ENCODE measurements at places on chromosomes 3 and 15.

- DNase-seq = no peak
Measured at GRCh38 chr3:66353039-66353438, 132.2 kb downstream of the SLC25A26 start.

GRCh38 chr3:55477306-55478303 lies 9.5 kb downstream of the WNT5A start:
- DNase-seq = no peak

GRCh38 chr15:59171067-59171397 lies 35.6 kb upstream of the LDHAL6B start:
- no peak for DNase-seq

DNA sequence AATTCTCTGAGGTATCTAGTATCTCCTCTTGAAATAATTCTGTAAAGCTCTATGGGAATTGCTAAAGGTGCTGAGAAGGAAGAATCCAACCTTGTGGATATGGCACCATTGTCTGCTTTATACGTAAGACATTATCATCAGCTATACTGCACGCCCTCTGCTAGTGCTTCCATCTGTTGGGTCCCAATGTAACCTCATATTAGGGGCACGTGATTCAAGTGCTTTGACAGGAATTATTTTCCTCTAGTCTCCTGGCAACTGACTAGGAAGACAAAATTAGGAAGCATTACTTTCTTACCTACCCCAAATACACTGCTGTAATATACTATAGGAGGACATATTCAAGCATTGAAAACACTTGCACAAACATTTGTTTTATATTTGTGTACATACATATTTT lies 24.0 kb downstream of the COPS2 start:
- DNase-seq = no peak

DNA sequence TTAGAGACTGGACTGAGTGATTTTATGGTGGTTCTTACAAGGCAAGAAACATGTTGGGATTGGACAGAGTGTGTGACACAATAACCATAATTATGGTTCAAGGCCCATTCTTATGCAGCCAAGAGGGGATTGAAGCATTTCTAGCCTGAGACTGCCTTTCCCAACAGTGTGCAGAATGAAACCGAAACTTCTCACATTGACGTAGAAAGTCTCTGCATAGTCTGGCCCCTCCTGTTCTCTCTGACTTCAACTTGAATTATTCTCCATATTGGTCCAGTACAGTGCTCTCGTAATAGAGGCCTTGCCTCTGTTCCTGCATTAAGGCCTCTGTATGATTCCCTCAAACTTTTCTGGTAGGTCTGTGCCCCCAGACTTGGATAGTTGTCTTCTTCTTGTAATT lies 138.3 kb downstream of the DIPK2A start:
- DNase-seq = no peak

GRCh38 chr3:14691239-14691638 lies 16.3 kb downstream of the C3orf20 start:
- no peak for DNase-seq

GRCh38 chr3:174541708-174542315 lies 317.3 kb upstream of the NAALADL2 start:
- no peak for DNase-seq

GRCh38 chr15:26888761-26889160 lies 21.9 kb downstream of the GABRA5 start:
- DNase-seq = no peak

GRCh38 chr15:76116138-76116885 lies 56.5 kb downstream of the TMEM266 start:
- no peak for DNase-seq

GRCh38 chr3:1138036-1138435 lies 45.2 kb downstream of the CNTN6 start:
- DNase-seq = no peak

GRCh38 chr3:162082516-162082915 lies 585.9 kb downstream of the OTOL1 start:
- no peak for DNase-seq

DNA sequence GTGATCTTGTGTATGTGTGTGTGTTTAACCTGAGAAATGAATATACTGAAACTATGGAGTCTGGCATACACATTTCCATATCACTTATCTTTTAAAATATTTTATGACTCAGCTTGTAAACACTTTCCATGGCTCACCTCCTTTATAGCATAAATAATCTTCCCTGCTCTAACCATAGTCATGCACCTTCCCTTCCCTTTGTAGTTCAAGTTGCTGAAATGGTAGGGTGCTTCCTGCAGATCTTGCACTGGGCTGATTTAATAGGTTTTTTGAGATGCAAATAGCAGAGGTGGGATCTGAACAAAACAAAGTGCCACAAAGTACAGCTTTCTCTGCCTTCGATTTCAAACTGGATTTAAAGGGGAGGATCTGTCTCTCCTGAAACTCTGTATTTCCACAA lies 712.7 kb upstream of the LMCD1 start:
- DNase-seq = no peak

- peak; percentile 22 for DNase-seq
Measured at GRCh38 chr3:115792206-115792955, 169.1 kb downstream of the GAP43 start.

DNA sequence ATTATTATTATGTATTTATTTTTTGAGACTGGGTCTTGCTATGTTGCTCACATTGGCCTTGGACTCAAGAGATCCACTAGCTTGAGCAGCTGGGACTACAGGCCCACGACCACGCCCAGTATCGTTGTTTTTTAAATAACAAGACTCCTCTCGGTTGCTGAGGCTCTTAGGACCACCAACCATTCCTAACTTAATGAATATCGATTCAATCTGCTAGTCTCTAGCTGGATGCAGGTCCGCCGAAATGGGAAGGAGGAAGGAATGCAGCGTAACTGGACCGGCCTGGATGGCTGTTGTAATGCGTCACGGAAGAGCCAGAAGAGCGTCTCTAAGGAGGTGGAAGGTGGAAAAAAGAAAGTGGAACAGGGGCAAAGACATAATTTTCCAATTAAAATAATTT lies 1.7 kb downstream of the ANXA2 start:
- DNase-seq = no peak

DNA sequence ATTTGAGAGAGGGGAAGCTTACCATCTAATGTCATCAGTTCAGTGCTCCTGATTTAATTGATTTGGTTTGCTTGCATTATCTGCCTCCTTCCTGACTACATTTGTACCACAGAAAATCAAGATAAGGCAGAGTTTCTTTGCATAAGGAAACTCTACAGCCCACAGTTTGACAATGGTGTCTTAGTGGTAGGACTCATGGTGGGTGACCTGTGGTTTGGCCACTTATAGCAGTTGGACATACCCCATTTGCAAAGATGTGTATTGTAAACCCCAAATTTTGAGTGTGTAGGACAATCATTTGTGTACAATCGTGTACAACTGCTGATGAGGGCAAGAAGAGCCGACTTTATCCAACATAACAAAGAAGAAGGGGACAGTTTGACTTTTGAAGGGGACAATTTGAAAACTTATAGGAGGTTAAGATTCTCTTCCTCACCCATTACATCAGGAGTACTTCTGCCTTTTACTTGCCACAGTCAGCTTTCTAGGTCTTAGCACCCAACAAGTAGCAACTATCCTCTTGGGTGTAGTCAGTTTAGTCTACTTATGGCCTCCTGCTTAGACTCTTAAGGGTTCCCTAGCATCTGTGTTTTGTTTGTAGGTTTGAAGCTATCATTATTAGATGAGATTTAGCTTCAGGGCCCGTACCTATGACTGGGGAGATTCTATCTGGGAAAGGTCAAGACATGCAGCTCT lies 6.2 kb downstream of the TGFBR2 start:
- DNase-seq = no peak

DNA sequence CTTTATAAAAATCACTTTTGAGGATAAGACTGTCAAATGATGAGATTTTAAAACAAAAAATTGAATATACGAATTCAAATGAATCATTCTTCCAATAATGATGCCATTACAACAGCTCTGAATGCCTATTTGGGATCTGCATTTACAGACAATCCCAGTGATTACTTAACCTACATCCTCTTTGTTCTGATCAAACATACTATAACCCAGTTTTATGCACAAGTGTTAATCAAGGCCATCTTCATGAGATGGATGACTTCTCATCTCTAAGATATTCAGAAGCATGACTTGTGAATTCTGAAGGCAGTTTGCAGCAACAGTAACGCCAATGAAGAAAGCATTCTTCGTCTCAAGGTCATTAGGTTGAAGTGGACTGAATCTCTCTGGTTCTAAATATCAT lies 90.3 kb upstream of the MEX3B start:
- no peak for DNase-seq
